ENCODE measurements at places on chromosomes 7 and 10.
A peak's percentile ranks its signal among the peaks of the same experiment; 100 is the strongest.

- DNase-seq, result no peak
Measured at GRCh38 chr10:96560966-96561887, 25.6 kb downstream of the TM9SF3 start.

- no peak for DNase-seq
Measured at GRCh38 chr10:30536578-30536977, 93.0 kb downstream of the LYZL2 start.

DNA sequence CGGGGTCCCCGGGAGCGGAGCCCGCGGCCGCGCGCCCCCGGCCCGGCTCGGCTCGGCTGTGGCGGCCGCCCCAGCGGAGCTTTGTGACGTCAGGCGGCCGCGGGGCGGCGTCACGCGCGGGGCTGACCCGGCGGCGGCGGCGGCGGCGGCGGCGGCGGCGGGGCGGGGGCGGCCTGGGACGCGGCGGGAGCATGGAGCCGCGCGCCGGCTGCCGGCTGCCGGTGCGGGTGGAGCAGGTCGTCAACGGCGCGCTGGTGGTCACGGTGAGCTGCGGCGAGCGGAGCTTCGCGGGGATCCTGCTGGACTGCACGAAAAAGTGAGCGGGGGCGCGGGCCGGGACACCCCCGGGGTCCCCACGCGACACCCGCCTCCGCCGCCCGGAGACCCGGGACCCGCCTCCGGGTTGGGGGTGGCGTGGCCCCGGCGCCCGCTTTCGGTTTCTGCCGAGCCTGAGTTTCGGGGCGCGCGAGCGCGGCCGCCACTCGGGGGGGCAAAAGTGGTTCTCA is at the start of gene PWWP2B:
TSS of gene PWWP2B (plus strand) at position 165 of the 506 bp plus-strand sequence. CDS start at position 192, 27 bp downstream.
- DNase-seq, result no peak

DNA sequence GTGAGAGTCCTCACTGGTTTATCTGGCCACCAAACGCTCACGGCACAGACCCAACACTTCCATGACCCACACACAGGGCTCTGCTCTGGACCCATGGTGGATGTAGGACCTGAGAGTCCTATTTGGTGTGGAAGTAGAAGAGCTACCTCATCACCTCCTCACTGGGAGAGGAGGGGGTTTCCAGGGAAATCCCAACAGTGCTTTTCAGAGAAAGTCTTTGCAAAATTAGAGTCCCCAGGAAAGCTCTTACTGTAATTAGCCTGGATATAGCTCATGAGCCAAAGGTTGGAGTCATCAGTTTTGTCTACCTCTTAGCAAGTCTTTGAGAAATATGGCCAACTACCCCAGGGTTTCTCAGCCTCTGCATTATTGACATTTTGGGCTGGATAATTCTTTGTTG is 34.7 kb upstream of the TARP start:
- DNase-seq, result no peak

DNA sequence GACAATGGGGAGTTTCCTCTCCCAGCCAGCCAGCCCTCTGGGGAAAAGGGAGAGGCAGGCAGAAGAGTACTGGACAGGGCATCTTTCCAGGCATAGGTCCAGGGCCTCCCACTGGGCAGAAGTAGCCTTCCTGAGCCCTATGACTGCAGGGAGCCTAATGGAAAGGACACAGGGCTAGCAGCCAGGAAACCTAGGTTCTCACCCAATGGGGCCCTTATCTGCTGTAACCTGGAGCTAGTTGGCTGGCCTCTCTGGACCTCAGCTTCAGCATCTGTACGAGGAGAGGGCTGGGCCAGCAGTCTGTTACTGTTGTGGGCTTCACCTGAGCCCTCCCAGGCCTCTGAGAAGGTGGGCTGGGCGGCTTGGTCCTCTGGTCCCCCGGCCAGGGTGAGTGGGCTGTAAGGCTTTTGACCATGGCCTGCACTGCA is 22.4 kb downstream of the LDB3 start:
- no peak for DNase-seq

DNA sequence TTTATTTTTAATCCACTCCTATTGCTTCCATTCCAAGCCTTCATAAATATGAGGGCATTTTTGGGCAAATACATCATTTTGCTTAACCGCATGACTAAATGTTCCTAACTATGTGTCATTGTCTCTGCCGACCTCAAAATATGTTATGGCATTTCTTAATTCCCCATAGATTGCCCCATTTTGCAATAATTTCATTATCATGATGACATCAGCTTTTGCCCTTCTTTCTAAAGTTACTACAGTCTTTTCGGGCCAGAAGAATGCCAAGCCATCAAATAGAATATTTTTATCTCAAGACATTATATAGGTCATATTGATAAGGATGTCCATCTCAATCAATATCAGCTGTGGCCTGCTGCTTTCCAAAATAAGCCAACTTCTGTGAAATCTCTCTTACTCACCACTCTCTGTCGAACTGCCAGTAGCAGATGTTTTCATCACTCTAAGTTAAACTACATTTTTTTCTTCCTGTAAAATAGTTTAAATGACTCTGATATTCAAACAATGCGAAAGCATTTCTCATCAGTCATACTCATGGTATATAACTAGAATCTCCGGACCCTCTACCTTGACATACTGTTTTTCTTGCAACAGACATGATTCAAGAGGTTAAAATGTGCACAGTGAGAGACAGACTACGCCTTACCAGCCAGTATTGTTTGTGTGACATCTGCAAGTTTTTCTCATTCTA is 1254.6 kb upstream of the CELF2 start:
- no peak for DNase-seq

- DNase-seq, result no peak
Measured at GRCh38 chr10:71529207-71529827, 132.6 kb downstream of the CDH23 start.

DNA sequence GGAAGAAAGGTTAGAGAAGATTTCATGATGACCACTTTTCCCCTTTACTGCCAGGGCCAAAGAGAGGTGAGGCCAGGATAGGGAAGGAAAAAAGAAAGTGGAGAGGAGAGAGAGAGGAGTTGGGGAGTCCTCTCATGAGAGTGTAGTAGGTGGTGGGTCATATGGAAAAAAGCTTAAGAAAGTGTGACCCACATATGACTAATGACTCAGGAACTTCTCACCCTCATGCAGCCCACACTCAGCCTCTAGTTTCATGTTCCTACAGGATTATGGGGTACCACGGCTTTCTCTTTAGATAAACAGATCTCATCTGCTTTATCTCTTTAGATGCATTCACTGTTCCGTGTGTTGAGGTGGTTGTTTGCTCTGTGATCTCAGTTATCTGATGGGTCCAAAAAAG is 462.5 kb upstream of the IGFBP3 start:
- DNase-seq, result no peak

- DNase-seq, result no peak
Measured at GRCh38 chr10:15433850-15434537, 62.9 kb upstream of the FAM171A1 start.

DNA sequence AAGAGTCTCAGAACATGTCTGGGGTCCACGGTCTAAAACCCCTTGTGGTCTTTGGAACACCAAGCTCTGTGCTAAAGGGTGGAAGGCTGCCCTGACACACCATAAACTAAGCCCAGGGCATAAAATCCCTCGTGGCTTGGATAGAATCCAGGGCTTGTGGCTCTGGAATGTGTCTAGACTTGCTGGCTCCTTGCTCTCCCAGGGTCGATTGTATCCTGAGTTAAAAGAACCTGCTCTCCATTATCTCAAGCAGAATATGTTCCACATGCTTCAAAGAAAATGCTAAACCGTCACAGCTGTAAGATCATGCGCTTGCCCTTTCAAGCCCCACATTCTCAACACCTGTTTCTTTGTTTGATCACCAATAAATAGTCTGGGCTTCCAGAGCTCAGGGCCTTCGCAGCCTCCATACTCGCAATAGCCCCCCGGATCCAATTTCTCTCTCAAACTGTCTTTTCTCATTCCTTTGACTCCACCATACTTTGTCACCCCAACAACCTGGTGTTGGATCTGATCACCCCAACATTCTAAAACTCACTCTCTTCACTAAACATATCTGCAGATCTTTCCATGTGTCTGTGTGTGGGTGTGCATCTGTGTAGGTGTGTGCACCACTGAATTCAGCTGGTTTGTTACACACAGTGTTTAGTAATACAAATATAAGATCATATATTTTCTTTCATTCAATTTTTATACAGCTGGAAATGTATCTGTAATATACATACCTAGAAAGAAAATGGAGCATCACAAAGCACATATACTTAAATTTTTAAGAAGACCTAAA is 238.5 kb downstream of the ZMYND11 start:
- no peak for DNase-seq

DNA sequence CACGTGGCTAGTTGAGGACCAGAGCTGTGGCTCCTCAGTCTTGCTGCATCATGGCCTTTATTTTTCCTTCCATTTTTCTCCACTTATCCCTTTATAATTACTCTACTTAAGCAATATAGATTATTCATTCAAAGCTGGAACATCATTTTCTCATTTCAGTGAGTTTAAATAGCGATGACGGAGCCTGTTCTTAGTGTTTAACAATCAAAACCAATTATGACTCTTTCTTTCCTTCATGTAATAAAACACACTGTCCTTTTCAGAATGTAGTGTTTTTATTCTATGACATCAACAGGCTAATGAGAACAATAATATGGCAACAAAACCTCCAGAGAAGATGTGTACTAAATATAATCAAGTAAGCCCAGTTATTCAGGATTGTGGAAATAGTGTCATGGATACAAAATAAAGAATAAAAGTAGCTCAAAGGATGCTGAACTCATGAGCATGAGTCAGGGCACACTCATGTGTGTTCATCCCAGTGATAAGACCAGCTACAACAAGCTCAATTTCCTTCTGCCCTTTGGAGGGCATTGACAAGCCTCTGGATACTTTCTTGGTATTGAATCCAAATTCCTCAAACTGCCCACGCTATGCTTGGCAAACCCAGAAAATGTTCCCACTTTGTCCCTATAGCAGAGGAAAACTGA is 188.4 kb downstream of the CYP26A1 start:
- no peak for DNase-seq

GRCh38 chr10:47184724-47185330 is 115.2 kb upstream of the GDF10 start:
- DNase-seq, result no peak

DNA sequence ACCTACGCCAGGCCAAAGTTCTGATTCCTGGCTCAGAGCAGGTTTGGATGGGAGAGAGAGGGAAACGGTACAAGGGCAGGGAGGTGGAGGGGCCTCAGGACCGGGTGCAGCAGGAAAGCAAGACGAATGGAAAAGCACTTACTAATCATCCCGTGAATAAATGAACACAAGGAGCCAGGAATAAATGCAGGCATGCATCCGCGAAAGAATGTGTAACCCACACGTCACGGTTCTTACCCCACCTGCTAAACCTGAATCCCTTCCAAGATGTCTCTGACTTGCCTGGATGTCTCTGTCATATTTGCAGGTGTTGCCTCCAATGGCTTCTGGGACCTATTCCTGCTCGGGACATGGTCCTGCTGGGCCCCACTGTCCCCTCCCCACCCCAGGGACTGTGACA is 335.2 kb upstream of the RNF32 start:
- DNase-seq, result no peak

DNA sequence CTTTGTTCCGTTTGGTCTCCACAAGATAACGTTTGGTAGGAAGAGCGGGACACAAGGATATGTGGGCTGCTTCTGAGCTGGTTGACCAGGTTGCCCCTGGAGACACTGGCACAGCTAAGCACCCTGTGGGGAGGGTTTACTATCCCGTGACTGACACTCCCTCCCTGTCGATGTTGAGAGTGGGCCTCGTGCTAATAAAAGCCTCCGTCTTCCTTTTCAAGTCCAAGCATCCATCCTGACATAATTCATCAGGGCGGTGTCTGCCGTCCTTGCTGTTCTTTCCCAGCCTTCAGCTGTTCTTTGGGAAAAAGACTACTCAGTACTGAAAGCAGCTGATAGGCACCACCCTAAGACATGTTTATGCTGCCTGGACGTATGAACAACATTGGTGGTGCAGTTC is 49.6 kb downstream of the SHH start:
- no peak for DNase-seq

DNA sequence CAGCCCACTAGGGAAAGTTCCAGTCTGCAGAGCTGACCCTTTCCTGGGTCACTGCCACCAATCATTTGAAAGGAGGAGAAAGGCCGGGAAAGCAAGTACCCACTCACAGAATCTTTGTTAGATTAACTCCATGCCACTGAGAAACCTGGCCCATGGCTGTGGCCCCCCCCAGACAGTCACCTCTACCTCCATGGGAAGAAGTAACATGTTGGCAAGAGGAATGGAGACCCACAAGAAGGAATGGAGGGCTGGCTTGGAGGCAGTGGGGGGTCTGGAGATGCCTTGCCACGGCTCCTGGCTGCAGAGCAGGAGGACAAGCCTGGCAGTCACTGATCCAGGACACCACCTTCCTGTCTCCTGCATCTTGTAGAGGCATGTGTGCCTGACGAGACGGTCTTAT is 32.9 kb downstream of the CUZD1 start:
- DNase-seq, result no peak

- no peak for DNase-seq
Measured at GRCh38 chr7:20698469-20698868, 83.0 kb downstream of the ABCB5 start.

GRCh38 chr7:3434611-3435010 is 133.6 kb downstream of the SDK1 start:
- no peak for DNase-seq

DNA sequence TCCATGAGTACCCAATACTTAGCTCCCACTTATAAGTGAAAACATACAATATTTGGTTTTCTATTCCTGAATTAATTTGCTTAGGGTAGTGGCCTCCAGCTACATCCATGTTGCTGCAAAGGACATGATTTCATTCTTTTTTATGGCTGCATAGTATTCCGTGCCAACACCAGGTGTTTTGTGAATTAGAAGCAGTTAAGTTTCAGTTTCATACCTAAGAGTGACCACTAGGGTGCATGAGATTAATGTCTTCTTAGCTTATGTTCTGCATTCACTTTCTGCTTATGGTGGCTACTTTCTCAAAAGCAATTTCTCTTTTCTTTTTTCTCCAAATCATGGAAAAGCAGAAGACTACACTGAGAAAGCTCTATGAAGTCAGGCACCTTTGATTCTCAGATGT is 65.1 kb upstream of the VSTM2A start:
- no peak for DNase-seq

- DNase-seq, result peak; percentile 44
Measured at GRCh38 chr7:30971440-30971839, 7.7 kb downstream of the GHRHR start.

- DNase-seq, result no peak
Measured at GRCh38 chr10:8504499-8504898, 450.0 kb downstream of the GATA3 start.

GRCh38 chr10:107485019-107485418 is 320.5 kb upstream of the SORCS1 start:
- DNase-seq, result no peak

- DNase-seq, result no peak
Measured at GRCh38 chr10:111384556-111384955, 307.7 kb downstream of the ADRA2A start.

- no peak for DNase-seq
Measured at GRCh38 chr10:58576751-58577436, 64.2 kb downstream of the BICC1 start.
